ENCODE measurements at places on chromosomes 13 and 19.

DNA sequence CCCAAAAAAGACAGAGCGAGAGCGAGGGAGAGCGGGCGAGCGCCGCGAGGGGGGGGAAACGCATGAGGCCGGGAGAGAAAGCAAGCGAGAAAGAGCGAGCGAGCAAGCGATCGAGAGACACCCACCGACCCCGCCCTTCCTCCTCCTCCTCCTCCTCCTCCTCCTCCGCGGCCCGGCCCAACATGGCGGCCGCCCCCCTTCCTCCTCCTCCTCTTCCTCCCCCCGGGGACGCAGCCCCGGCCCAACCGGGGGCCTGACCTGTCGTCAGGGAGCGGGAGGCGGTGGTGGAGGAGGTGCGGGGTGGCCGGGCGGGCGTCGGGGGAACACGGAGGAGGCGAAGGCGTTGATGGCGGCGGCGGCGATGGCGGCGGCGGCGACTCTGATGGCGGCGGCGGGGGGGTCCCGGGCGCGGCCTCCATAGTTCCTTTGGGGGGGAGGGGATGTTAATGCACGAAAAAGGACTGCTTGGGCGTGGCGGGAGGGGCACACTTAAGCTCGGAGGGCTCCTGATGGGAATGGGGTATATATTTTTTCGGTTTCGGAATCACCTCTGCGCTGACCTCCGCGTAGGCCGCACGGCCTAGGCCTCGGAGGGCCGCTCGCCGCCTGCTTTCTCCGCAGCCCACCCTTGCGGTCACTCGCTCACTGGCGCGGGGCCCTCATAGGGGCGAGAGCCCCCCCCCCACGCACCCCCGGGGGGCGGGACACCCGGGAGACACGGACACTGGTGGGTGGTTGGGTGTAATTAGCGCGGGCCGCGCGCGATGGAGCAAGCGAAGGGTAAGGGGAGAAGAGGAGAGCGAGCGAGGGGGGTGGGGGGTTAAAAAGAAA, 1.2 kb downstream of the ZC3H4 start:
- DNase-seq: peak; percentile 88

- no peak for DNase-seq
Measured at GRCh38 chr13:99972190-99972731, 694 bp upstream of the ZIC5 start.

- DNase-seq: no peak
Measured at GRCh38 chr13:109412283-109412901, 374.0 kb downstream of the IRS2 start.

DNA sequence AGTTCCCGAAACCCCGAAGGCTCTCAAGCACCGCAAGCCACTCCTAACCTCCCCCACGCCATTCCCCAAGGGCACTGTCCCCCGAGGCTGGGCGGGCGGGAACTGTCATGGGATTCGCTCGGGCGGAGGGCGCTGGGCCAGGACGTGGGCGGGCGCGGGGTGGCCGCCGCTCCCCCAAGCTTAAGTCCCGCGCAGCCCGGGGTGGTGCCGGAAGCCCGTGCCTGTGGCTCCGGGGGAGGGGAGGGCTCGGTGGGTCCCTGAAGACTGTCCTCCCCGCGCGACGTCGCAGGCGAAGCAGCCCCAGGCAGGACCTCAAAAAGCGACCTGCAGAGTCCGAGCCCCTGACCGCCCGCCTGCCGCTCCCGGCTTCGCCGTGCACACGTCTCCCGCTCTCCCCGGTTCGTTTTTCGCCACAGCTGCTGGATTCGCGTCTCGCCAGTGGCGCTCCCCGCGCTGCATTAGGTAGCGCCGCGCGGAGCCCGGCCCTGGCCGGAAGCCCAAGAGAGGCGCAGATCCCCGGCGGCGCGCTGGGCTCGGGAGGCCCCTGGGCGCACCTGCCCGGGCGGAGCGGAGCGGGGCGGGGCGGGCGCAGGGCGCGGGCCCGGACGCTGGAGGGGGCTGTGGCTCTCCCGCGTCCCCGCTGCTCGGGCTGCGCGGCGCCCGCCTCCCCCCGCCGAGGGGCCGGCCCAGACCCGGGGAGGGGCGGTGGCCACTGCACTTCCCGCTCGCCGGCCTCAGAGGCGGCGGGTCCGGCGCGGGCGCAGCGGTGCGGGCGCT, at the start of gene FARP1:
FARP1 (plus strand) TSS at position 715 of the 777 bp plus-strand sequence. CDS start 70,149 bp downstream, outside the sequence.
- no peak for DNase-seq

DNA sequence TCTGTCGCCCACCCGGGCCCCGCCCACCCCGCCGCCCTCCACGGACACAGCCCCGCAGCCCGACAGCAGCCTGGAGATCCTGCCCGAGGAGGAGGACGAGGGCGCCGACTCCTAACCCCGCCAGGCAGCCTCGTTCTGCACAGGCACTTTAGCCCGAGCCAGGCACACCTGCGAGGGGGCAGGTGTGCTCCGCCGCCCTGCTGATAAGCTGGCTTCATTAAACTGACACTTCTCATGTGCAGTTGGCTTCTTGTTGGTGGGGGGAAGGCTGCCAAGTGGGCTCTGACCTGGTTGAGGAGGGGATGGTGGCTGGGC, 8.2 kb downstream of the IL4I1 start:
- DNase-seq: no peak

- DNase-seq: no peak
Measured at GRCh38 chr13:91297503-91297902, 50.0 kb upstream of the MIR17HG start.

DNA sequence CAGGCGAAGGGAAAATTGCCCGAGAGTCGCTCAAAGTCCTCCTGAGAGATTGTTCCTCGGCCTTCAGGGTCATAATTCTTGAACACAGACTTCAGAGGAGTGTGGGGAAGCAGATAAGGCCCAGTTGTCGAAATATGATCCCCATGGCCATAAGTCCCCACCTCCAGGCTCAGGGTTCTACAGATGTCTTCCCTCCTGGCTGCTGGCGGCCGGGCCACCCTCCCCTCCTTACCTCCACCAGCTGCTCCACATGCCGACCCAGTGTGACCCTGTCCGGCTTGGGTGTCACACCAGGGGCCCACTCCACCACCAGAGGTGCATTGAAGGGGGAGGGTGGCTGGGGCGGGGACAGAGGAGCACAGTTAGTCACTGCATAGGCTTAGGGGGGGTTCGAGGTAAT, 10.1 kb downstream of the FAM98C start:
- no peak for DNase-seq

GRCh38 chr13:43170506-43170905, 147.1 kb downstream of the DNAJC15 start:
- no peak for DNase-seq

- peak; percentile 59 for DNase-seq
Measured at GRCh38 chr13:27826379-27827353, 34.4 kb downstream of the GSX1 start.

DNA sequence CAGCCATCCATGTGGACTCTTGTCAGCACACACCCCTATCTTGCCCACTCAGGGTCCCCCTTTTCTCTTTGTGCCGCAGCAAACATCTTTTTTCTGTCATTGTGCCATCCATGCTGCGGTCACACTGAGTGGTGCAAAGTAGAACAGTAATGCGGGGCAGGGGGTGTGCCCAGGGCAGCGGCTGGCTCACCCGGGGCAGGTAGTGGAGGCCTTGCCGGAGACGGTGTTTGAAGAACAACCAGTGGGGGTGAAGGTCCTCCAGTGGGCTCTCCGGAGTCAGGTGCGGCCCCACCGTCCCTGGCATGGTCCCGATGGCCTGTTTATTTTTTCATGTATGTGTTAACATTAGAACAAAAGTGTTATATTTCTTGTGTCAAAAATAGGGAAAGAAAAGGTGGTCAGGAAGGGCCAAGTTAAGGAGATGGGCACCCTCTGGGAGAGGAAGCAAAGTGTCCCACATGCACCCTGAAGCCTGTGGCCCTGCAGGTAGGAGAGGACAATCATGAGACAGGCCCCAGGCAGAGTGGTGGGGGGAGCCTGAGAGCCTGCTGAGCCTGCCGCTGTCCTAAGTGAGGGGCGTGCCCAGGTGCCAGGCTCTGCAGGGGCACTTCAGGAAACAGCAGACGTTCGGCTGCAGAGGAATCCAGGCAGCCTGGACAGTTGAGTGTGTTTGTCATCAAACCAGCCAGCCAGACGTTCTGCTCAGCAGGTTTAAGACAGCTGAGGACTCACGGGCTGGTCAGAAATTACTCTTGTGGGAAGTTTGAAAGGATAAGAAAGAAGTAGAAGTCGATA, 12.3 kb downstream of the TSSK6 start:
- DNase-seq: no peak

DNA sequence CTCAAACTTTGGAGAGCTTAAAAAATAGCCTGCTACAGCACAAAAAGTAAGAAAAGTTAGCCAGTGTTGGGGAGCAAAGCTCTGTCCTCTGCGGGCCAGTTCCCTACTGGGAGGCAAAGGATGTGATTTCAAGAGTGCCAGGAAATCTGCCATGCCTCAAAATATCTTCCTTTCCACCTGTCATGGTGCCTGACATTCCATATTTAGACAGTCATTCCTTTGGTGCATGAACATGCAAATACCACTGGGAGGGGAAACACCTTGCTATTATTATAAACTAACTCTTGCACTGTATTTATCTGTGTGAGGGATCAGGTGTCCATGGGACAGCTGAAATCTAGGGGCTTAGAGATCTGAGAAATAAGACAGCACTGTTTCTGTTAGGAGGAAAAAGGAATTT, 10.3 kb downstream of the FREM2 start:
- no peak for DNase-seq

- DNase-seq: no peak
Measured at GRCh38 chr13:80451641-80452040, 110.7 kb upstream of the SPRY2 start.

DNA sequence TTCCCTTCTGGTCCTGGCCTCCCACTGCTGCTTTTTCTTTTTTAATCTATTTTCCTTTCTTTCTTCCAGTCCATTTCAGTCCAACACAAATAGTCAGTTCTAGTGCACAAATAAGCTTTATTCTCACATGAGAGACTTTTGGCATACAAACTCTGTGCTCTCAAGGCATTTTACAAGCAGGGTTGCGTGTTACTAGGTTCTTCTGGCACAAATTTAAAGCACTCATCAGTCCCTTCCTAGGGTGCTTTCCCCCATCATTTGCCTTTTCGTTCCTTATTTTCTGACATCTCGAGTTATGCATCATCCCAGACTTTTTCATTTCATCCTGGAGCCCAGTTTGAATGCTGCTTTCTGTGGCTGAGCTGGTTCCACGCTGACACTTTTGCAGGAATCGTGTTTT, 29.8 kb upstream of the IL17D start:
- DNase-seq: no peak

- no peak for DNase-seq
Measured at GRCh38 chr13:47858042-47859025, 142.7 kb downstream of the SUCLA2 start.

- DNase-seq: peak; percentile 19
Measured at GRCh38 chr13:102580552-102581169, 16.1 kb upstream of the TPP2 start.

DNA sequence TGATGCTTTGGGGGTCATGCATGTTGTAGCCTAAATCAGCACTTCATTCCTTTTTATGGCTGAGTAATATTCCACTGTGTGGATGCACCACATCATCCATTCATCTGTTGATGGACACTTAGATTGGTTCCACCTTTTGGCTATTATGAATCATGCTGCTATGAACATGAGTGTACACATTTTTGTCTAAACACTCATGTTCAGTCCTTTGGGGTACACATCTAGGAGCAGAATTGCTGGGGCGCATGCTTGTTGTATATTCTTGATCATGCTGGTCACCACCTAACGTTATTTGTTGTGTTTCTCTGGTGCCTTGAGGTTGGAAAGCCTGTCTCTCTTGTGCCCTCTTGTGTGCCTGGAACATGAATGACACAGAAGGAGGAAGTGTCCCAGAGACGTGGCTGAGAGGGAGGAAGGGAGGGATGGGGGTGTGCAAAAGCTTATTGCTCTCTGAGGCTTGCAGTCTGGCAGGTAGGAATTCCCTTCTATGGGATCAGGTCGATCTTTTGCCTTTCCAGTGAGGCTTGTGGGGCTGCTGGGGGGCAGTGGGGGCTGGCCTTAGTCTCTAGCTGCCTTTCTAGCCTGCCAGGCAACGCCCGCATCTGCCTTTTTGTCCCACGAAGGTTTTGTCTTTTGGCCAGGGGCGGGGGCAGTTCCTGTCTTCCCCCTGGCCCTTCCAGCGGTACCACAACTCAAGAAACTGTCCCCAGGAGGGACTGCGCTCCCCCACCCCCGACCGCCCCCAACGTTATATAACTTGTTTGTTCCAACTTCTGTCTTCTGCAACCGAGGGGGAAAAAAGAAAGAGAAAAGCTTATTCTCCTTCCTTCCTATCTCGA, 7.6 kb downstream of the KLHL26 start:
- no peak for DNase-seq

- no peak for DNase-seq
Measured at GRCh38 chr13:74560325-74560724, 426.1 kb upstream of the KLF12 start.

DNA sequence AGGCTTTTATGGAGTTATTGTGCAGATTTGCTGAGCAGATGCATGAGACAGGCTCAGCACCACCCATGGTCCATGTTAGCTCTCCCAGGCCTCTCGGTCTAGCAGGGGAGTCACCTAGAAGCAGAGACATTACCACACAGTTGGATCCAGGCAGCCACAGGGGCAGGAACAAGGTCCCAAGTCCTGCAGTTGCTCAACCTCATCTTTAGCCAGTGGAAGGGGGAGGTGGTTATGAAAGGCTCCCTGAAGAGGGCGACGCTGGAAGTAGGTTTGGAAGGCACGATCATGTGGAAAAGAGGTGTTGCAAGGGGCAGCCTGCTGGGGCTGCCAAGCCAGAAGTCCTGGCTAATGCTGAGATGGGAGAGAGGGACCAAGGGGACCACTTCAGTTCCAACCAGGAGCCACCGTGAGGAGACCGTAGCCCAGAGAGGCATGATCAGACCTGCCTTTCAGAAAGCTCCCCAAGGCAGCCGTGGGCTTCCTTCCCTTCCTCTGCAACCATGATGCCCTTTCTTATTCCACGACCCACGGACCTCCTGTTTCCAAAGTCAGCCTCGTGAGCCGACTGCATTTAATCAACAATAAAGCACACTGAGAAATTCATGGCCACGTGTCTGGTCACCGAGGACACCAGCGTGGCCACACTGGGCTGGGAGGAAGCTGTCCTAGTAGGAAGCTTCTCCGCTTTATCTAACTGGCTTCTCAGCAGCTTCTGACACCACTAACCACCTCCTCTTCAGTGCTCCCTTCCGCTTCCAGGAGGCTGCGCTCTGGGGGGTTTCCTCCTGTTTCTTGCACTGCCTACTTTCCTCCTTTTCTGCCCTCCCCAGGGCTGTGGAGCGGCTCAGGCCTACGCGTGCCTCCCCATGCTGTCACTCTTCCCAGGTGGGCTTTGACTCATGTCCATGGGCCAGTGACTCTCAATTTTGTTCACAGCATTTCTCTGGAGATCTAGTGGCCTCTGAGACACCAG, 2.6 kb downstream of the AP1M1 start:
- no peak for DNase-seq

Measured in activated T-cell treated with anti-CD3 and anti-CD28 coated beads for 4 hours (primary cell).